ENCODE measurements at places on chromosomes 3 and 15.

- no peak for DNase-seq
Measured at GRCh38 chr3:170753421-170754310, 116.3 kb downstream of the RPL22L1 start.

DNA sequence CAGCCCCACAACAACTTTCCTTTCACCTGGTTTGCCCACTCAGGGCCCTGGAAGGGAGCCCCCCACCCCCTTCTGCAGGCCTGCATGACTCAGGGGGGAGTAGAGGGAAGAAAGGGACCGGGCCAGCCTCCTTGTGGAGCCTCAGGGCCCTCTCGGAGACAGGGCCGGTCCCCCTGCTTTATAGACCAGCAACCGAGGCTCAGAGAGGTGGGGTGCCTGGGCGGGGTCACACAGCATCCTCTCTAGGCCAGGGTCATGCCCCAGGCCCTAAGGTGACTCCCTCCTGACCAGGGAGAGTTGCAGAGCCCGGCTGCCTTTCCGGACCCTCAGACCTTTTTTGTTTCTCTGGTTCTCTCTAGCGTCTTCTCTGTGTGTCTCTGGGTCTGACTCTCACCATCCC lies 211.3 kb downstream of the TBC1D2B start:
- no peak for DNase-seq

DNA sequence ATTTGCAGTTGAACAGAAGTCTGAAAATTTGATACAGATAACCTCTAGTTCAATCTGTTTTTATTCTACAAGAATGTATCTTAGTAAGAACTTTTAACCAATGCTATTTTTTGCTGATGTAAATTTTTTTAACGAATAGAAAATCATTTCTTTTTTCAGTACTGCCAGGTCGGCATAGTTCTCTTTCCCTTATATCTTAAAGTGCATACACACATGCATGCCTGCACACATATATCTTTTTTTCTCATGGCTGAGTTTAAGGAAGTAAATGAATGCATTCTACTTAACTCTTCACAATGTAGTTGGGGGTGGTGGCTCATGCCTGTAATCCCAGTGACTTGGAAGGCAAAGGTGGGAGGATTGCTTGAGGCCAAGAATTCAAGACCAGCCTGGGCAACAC lies 48.4 kb downstream of the BLM start:
- DNase-seq: no peak

DNA sequence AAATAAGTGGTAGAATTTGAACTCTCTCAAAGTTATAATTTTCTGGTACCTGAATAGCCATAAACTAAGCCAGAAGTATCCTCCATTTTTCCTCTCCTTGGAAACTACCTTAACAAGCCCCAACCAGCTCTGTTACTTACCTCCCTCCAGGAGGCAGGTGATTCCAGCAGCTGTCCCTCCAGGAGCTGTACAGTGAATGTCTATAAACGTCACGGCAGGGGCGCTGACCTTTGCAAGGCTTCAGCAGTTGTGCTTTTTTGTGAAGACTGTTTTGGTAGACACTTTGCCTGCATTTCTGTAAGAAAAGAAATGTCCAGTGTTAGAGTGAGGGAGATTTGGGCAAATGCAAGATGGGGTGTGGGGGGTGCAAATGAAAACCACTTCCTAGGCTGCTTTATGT lies 67.2 kb downstream of the LEO1 start:
- no peak for DNase-seq

DNA sequence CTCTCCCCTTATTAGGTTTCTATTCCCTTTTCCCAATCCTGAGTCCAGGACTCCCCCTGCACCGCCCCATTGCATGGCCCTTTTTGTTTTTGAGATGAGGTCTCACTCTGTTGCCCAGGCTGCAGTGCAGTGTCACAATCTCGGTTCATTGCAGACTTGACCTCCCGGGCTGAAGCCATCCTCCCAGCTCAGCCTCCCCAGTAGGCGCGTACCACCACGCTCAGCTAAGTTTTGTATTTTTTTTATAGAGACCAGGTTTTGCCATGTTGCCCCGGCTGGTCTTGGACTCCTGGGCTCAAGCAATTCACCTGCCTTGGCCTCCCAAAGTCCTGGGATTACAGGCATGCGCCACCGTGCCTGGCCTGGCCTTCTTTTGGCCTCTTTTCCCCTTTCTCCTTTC lies 29.3 kb downstream of the PDIA5 start:
- no peak for DNase-seq

Data from stimulated activated CD8-positive, alpha-beta memory T cell treated with anti-CD3 and anti-CD28 coated beads, Interleukin-15, amount 100 ng/mL, for 24 hours (primary cell).